ENCODE measurements at places on chromosomes 4 and X.
A peak's percentile ranks its signal among the peaks of the same experiment; 100 is the strongest.

DNA sequence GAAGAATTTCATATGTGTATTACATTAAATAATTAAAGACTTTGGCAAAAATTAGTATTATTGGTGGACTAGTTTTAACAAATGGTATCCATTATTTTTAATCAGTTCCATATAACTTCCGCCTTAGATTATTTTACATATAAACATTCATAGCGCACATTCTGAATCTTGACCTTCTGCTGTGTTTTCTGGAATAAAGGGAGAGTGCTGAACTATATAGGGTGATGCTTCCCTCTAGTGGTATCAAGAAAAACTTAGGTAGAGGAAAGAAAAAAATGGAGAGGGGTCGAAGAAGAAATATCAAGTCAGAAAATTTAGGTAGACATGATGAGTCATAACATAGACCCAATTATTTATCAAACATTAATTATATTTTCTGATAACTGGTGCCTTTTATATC is 155.6 kb upstream of the PACRGL start:
- no peak for DNase-seq

DNA sequence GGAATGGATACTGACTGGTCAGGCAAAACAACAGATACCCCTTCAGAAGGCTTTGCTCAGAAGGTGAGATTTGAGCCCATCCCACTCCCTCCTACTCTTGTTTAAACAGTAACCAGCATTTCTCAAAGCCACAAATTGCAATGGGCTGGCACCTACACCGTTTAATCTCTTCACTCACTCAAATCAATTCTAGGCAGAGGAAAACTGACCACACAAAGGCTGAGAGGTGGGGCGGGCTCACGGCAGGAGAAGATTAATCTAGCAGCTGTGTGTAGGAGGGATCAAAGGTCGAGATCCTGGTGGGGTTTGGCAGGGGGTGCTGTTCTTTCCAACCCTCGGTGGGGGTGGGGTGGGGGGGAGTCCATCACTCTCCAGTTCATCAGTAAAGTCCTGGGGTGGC is 622.4 kb downstream of the BCOR start:
- DNase-seq, result no peak

DNA sequence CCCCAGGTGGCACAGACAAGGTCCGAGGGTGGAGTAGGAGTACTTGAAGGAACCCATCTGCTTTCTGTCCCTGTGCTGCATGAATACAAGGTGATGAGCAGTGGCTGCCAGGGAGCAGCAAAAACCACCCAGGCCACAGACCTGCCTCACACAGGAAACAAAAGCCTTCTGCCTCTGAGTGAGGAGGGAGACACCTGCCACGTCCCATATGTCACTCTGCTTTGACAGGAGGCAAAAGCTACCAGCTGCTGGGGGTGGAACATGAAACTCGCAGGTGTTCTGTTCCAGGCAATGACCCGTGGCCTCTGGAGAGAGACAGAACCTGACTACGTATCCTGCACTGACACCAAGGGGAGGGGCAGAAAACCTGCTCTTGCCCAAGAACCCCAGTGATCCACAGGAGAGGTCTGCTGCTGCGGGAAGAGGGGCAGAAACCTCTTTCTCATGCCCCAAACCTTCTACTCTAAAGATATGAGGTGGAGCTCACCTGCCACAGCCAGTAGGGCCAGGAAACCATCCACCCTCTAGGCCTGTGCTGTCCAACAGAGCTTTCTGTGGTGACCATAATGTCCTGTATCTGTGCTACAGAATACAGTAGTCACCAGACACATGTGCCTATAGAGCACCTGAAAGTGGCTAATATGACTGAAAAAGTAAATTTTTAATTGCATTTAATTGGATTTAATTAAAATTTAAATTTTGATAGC is 172.9 kb downstream of the PRDM5 start:
- DNase-seq, result no peak

DNA sequence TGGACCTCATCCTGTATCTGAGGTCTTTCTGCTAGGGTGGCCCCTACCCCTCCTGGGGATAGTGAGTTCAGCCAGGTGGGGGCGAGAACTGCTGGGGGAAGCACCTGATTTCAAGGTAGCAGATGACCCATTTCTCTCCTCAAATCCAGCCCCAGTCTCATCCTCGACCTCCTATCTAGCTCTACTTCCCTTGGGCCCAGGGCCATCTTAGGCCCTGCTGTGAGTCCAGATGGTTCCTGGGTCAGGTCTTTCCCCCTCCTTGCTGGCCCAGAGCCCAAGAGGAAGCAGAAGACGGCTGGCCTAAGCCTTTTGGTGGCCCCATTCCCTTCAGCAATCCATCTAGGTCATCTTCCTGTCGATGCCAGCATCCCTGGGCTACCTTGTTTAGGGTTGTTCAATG is 3.3 kb downstream of the CDK16 start:
- DNase-seq, result no peak

- DNase-seq, result peak; percentile 16
Observed at GRCh38 chr4:174318829-174319764, 35.4 kb downstream of the CEP44 start.

- no peak for DNase-seq
Observed at GRCh38 chrX:2552621-2553201, 51.9 kb upstream of the DHRSX start.

GRCh38 chr4:112564706-112565270 is 48.8 kb upstream of the NEUROG2 start:
- DNase-seq, result no peak

DNA sequence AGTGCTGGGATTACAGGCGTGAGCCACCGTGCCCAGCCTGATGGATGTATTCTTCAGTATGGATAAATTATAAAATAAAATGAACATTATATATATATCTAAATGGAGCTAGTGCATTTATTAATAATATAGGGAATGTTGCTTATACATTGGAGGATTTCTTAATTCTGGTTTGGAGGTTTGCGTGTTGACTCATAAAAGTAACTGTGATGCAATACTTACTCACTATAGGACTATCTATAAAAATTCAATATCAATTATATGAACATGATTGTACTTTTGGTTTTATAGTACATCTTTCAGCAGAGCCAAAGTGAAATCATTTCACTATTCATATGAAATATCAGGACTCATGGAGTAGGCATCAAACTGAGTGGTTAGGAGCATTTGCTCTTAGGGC is 3.2 kb upstream of the AREG start:
- no peak for DNase-seq

DNA sequence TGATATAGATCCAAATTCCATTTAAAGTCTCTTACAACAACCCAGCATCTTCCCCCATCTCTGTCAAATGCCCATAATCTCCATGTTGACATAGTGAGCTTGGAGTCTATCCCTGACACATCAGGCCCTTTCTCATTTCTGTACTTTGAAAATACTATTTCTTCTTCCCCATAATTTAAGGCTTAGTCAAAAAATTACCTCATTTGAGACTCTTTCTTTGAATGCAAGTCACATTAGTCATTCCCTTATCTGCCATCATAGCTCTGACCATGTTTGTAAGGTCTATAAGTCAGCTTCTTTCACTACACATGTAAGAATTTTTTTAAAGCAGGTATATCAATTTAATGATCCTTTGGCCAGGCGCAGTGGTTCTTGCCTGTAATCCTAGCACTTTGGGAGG is 99.9 kb downstream of the DDX60 start:
- no peak for DNase-seq

DNA sequence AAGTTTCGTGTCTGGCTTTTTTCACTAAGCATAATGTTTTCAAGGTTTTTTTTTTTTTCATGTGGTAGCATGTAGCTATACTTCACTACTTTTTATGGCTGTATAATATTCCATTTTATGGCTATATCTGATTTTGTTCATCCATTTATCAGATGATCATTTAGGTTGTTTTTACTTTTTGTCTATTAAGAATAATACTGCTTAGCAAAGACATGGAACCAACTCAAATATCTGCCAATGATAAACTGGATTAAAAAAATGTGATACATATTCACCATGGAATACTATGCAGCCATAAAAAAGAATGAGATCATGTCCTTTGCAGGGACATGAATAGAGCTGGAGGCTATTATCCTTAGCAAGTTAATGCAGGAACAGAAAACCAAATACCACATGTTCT is 32.7 kb upstream of the ZNF280C start:
- no peak for DNase-seq

GRCh38 chr4:139763672-139764071 is 98.1 kb downstream of the MGST2 start:
- DNase-seq, result no peak

DNA sequence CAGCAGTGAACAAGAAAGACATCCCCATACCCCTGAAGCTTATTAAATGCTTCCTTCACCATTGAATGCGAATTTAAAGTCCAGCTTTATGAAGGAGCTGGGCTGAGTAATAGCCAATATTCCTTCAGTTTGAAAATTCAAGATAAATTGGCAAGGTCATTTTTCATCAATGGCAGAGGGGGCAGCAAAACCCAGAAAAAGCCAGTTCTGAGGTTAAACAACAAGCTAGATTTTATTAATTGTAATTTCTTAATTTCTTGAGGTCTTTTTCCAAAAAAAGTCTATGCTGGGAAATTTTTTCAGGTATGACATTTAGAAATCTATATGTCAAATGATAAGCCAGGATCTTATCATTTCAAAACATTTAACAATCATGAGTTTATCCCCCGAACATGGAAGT is 808.9 kb downstream of the RPA4 start:
- DNase-seq, result no peak

DNA sequence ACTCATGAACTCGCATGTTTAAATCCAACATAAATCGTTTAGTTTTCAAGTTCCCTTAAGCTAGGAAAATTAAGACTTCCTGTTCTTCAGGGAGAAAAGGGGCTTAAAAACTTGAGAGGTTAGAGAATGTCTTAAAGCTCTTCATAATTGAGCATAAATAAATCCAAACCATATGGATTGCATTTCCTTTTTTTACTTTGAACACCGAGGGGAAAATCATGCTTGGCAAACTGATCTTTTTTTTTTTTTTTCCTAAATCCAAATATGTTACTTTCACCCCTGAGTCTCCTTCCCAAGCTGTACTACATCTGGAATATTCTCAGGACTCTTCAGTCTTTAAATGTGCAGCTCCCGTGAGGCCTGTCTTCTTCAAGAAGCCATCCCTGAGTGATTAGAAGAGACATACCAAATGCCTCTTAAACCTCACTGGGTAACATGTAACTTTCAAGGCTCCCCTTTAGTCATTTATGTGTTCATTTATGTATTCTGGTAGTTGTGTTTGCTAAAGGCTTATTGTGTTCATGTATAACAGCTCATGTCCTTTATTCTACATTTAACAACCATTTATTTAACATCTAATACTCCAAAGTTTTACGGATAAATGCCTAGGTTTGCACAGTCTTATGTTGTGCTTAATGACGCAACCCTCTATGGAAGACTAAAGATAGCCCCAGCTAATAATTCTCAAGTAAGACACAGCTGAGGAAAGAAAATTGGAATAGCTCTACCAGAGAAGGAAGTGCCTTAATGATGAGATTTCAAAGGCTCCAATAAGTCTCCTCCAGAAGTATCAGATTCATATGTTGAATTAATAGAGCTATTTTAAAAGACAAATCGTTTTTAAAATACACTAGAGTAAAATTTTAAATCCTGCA is 107.0 kb downstream of the AGTR2 start:
- DNase-seq, result no peak

DNA sequence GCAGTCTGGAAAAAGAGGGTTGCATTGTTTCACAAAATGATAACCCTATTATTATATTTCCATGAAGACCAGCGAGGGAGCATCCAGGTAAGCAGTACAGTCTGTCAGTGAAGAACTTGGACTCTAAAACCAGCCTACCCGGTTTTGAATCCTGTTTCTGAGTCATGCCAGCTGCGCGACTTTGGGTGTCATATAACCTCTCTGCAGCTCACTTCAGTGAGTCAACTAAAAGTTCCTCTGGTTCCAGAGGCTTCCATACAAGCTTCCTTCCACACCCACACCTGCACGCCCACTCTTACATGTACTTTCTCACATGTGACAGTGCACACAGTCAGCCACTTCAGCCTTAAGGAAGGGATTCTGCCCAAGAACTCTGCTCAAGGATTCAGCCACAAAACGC is 49.8 kb upstream of the PRPS2 start:
- no peak for DNase-seq

DNA sequence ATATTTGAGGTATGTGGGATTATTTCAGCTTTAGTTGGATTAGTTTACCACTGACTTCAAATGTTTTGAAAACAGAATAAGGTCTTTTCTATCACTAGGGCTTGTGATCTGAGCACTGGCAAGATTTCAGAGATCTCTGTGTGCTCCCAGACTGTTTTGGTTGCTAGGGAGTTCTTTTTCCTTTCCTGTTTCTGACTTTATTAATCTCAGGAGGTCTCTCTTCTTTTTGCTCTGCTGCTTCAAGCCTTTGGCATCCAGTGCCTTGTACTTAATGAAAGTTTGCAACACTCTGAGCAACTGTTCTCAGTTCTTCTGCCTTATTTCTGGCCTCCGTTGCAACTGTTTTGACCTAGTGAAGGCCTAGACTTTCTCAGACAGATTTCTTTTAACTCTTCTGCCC is 32.1 kb upstream of the PAQR3 start:
- no peak for DNase-seq

- DNase-seq, result no peak
Observed at GRCh38 chrX:18949944-18950301, 34.0 kb downstream of the PHKA2 start.

DNA sequence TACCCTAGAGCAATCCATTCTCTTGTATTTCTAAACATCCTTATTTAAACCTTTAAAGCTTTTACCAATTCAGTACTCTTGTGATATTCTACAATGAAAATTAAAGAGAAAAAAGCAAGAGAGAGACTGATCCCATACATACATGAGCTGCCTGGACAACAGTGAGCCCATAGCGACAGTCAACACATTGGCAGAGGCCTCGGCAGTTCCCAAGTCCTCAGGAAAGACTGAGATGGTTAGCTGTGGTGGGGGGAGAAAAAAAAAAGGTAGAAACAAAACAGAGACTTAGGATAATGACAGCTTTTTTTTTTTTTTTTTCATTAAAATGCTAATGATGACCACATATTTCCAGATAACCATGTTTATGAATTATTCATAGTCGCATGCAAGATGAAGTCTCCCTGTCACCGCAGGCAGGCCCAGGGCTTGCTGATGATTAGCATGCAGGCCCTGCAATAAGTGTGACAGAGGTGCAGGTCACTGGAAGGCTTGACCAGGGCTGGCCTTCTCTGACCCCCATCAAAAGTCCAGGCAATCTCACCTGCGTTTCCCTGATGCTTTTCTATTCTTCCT is 148.8 kb downstream of the APBB2 start:
- no peak for DNase-seq

DNA sequence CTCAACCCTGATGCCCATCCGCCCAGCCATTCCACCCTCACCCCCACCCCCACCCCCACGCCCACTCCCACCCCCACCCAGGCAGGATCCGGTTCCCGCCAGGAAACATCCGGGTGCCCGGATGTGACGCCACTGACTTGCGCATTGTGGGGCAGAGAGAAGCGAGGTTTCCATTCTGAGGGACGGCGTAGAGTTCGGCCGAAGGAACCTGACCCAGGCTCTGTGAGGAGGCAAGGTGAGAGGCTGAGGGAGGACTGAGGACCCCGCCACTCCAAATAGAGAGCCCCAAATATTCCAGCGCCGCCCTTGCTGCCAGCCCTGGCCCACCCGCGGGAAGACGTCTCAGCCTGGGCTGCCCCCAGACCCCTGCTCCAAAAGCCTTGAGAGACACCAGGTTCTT is at the start of gene MAGEA1:
Gene MAGEA1 (plus strand): TSS at position 154 of the 400 bp plus-strand sequence. CDS start 3,106 bp downstream, outside the sequence.
- peak; percentile 44 for DNase-seq

Measured in NCI-H1930 (cell line).